NCI-H460 (cell line): ENCODE measurements at places on chromosomes 1 and 21. TPM values are rescaled to one million over a fixed set of nuclear protein-coding genes. Genes with fewer than 3 reads are reported as not detected.

GRCh38 chr1:73167009-73167657 is 884.8 kb upstream of the NEGR1 start:
- DNase-seq: no peak

DNA sequence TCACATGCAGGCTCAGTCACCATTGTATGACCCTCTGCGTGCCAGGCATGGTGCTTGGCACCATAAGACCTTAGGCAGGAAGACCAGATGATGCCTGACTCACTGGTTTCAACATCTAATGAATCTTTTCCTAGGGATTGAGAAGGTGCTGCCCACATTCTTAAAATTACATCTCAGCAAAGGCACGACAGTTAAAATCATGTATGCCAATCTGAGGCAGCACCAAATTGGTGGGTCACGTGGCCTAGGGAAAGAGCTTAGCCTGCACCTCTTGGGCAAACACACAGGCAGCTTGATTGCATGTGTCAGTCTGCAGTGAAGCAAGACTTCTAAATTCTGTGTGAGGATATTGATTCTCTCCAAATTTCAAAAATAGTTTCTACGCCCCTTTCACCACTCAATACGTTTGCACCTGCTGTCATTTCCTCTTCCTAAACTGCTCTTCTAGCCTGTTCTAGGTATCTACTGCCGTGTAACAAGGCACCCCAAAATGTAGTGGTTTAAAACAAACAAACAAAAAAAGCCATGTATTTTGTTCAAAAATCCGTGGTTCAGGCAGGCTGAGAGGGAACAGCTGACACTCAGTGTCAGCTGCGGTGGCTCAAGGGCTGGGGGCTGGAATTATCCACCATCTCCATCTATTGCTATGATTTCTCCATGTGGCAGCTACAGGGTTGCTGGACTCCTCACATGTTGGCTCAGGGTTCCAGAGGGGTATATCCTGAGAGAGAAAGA is 160.2 kb upstream of the FGGY start:
- DNase-seq: no peak

GRCh38 chr1:185535621-185536020 is 198.6 kb upstream of the HMCN1 start:
- no peak for DNase-seq

GRCh38 chr1:66176012-66176715 is 357.8 kb upstream of the SGIP1 start:
- peak; percentile 41 for DNase-seq

- DNase-seq: no peak
These were observed 12.7 kb upstream of the IFI16 start for GRCh38 chr1:158996998-158997397.

DNA sequence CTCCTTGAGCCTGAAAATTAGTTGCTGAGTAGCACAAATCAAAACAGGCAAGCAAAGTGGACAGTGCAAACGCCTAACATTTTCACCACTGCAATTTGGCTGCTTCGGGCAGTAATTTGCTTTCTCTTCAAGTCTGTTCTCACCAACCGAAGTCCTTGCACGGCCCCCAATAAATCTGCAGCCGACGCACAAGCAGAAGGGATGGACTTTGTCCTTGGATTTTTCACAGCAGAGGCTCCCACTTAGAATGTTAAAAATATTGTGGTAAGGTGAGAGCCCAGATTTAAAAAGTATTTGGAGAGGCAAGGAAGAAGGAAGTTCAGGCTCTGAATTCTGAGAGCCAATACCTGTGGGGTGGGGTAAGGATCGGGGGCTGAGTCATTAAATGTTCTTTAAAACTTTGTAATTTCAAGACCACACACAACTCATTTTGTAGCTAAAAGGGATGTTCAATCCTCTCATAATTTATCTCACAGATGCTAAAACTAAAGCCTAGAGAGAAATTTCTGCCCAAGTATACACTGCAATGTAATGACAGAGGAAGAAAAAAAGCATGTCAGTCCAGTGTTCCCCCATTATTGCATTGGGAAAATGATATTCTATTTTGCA is 6.2 kb downstream of the CD247 start:
- no peak for DNase-seq

- no peak for DNase-seq
These were observed 11.5 kb downstream of the PLEKHA6 start for GRCh38 chr1:204348242-204348641.

DNA sequence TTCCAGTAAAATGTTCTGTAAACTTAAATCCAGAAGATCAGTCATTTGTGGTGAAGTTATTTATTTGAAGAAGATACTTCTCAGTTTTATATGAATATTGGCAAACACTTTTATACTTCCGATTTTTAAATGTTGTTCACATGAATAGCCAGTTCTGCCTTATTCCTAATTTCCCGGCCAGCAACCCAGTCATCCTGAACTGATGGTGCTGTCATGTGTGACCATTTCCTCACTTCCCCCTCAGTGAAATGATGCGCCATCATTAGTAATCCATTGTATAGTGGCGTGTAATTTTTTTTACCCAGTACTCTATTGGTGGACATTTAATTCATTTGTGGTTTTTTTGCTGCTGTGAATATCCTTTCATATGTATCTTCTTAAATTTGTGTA is 16.4 kb downstream of the GPSM2 start:
- no peak for DNase-seq

- DNase-seq: no peak
These were observed 190.2 kb downstream of the MATN1 start for GRCh38 chr1:30533141-30533540.

GRCh38 chr1:21237446-21238088 is 52.7 kb downstream of the ECE1 start:
- DNase-seq: no peak

Gene EMC1
- total RNA-seq: 67.6 and 79.0 TPM in 2 replicates

Gene SEC16B
- 0.38 and 0.82 TPM in 2 replicates for total RNA-seq

Gene SYT6
- total RNA-seq: not detected in 2 replicates

Gene DTL
- 19.0 and 22.6 TPM in 2 replicates for total RNA-seq

Gene IGFN1
- 2.2 and 3.3 TPM in 2 replicates for total RNA-seq

Gene SLC44A3
- 1.0 and 3.4 TPM in 2 replicates for total RNA-seq

Gene BEND5
- total RNA-seq: not detected in 2 replicates
